MCF 10A (cell line): ENCODE measurements at places on chromosomes 2 and 18. TPM values are rescaled to one million over a fixed set of nuclear protein-coding genes. Genes with fewer than 3 reads are reported as not detected.

- no peak for DNase-seq
Observed at GRCh38 chr2:109648041-109648527, 33.9 kb downstream of the SOWAHC start.

The PRKAG3 gene
- not detected in 2 replicates for total RNA-seq

GRCh38 chr2:198232281-198232680, 427.9 kb downstream of the PLCL1 start:
- no peak for DNase-seq

DNA sequence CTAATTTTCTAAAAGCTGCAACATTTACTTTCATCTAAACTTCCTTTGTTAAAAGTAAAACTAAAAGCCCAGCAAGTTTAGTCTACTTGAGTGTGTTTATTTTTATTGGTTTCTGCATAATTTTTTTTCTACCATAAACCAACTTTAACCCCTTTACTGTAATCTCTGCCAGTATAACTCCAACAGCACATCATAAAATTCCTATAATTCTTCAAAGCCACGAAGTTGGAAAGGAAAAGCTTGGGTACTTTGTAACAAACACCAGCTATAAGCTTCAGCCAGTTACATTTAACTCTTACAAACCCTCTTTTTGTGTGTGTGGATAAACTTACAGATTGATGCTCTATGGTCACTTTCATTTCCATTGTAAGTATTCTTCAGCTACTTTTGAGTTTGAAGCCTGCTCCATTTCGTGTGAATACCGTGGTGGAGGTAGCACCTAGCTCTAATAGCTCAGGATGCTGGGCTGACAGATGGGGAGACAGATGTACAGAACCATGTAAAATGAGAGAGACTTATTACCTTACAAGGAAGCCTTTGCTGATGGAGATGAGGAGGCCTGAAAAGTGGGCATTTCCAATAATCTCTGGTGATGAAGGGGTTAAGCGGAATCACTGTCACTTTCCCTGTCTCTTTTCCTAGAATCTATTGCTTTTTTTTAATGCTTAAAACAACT, 42.5 kb downstream of the ZEB2 start:
- no peak for DNase-seq

DNA sequence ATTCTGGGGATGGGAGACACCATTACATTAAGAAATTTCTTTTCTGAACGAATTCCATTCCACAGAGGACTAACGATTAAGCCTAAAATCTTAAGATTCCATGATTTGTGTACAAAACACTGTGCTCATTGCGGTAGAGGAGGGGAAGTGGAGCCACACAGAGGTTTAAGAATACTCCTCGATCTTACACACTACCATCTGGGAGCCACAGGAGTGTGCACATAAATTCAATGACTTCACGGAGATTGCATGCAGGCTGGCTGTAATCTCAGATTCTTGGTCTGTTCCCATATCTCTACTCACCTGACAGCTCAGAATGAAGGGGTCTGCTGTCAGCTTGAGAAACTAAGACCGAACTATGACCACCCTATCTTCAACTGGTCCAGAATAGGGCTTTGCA, 762 bp downstream of the VPS4B start:
- DNase-seq: no peak

The IL36A gene
- total RNA-seq: not detected in 2 replicates

The GPR39 gene
- total RNA-seq: 7.2 and 7.7 TPM in 2 replicates

GRCh38 chr2:201680743-201681142, 17.7 kb downstream of the MPP4 start:
- DNase-seq: peak; percentile 29

DNA sequence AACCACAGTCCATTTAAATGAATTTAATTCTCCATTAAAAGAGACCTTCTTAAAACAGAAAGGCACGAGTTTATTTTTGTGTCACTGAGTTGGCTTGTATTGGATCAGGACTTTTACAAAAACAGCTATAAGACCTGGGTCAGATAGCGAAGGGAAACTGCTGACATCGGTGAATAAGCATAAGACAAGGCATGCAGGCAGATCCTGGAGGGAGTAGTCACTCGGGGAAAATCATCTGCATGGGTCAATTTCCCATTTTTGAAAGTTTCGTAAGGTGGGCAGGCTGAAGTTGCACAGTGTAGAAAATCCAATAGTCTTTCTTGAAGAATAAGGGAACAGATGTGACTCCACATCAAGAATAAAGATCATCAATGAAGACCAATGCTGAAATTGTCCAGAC, 12.9 kb downstream of the IL36B start:
- no peak for DNase-seq

GRCh38 chr2:143720095-143720664, 591.0 kb downstream of the ARHGAP15 start:
- DNase-seq: no peak

DNA sequence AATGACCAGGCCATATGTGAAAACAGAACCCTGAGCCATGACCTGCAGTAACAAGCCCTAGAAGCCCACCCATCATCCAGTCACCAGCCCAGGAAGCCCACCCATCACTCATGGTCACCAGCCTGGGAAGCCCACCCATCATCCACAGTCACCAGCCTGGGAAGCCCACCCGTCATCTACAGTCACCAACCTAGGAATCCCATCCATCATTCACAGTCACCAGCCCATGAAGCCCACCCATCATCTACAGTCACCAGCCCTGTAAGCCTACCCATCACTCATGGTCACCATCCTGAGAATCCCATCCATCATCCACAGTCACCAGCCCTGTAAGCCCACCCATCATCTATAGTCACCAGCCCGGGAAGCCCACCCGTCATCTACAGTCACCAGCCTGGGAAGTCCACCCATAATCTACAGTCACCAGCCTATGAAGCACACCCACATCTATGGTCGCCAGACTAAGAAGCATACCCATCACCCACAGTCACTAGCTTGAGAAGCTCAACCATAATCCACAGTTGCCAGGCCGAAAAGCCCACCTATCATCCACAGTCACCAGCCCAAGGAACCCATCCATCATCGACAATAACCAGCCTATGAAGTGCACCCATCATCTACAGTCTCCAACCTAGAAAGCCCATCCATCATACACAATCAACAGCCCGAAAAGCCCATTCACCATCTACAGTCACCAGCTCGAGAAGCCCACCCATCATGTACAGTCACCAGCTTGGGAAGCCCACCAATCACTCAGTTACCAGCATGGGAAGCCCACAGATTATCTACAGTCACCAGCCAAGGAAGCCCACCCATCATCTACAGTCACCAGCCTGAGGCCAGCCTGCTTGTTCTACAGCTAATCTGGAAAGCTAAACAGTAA, 91.9 kb downstream of the TWIST2 start:
- DNase-seq: no peak

- no peak for DNase-seq
Observed at GRCh38 chr2:12008425-12009061, 262.1 kb downstream of the LPIN1 start.

The FKBP7 gene
- 5.8 and 8.4 TPM in 2 replicates for total RNA-seq

The SERPINB2 gene
- total RNA-seq: 0.47 and 0.82 TPM in 2 replicates

The COLEC11 gene
- not detected in 2 replicates for total RNA-seq

The PAIP2B gene
- 1.4 and 1.8 TPM in 2 replicates for total RNA-seq
